ENCODE measurements at places on chromosomes 1 and 21. TPM values are rescaled to one million over a fixed set of nuclear protein-coding genes. Genes with fewer than 3 reads are reported as not detected.

The PLCH2 gene
- total RNA-seq = 0.28 TPM

The RAB3B gene
- 91.9 TPM for total RNA-seq

The PPIAL4G gene
- total RNA-seq = not detected

The LCE2C gene
- not detected for total RNA-seq

The DENND2D gene
- 0.90 TPM for total RNA-seq

GRCh38 chr1:157311730-157312081 lies 173.5 kb upstream of the ETV3 start:
- no peaks in the 10 kb centered on the region for H3K36me3 ChIP-seq
- no peak overlapping the region for H3K27ac ChIP-seq
- H3K4me1 ChIP-seq = no peaks in the 10 kb centered on the region
- DNase-seq = no peak
- no peaks in the 10 kb centered on the region for H3K27me3 ChIP-seq

DNA sequence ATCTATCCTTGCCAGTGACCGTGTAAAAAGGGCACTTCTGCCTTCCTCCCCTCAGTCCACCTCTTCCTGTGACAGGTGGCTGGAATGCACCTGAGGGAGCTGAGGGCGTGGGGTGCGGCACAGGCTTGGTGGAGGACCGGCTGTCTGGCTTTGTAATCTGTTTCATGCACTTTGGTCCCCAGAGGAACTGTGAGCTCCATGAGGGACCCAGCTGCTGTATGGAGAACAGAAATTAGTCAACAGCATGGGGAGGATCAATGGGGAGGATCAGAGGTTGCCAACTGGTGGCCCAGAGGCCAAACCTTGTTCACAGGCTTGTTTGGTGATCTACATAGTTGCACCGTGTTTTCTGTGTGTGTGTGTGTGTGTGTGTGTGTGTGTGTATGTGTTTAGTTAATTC lies 19.0 kb upstream of the LUZP1 start:
- no peak for DNase-seq
- H3K4me1 ChIP-seq = 0 out of 2 replicates have a peak, but pooled peaks cover 4% of the 10 kb centered on the region
- no peaks in the 10 kb centered on the region for H3K36me3 ChIP-seq
- no peaks in the 10 kb centered on the region for H3K27me3 ChIP-seq

GRCh38 chr1:236247286-236247685 lies 34.5 kb downstream of the ERO1B start:
- no peak for DNase-seq
- H3K4me3 ChIP-seq = no peak overlapping the region
- H3K4me1 ChIP-seq = no peaks in the 10 kb centered on the region
- H3K27ac ChIP-seq = no peak overlapping the region
